ENCODE measurements at places on chromosomes 7 and 10. TPM values are rescaled to one million over a fixed set of nuclear protein-coding genes. Genes with fewer than 3 reads are reported as not detected.

The ASAH2 gene
- total RNA-seq, result 0.38 TPM

The KIF11 gene
- total RNA-seq, result 36.7 TPM

The SPDYE16 gene
- not detected for total RNA-seq

The CFAP43 gene
- total RNA-seq, result 0.36 TPM

The VSTM4 gene
- 0.50 TPM for total RNA-seq

The ZNF107 gene
- total RNA-seq, result 2.3 TPM

The WDFY4 gene
- not detected for total RNA-seq

The PSMC2 gene
- total RNA-seq, result 163 TPM

The NODAL gene
- not detected for total RNA-seq

The GPR85 gene
- total RNA-seq, result not detected

The SLC35G1 gene
- total RNA-seq, result 7.1 TPM

The RNF32 gene
- total RNA-seq, result 1.6 TPM

The LIPJ gene
- not detected for total RNA-seq

The CLEC2L gene
- 0.44 TPM for total RNA-seq

The CYP2C19 gene
- not detected for total RNA-seq

The ADRA2A gene
- total RNA-seq, result 0.14 TPM

The EIF4EBP2 gene
- total RNA-seq, result 15.1 TPM

The CALCR gene
- total RNA-seq, result not detected

The ERV3-1 gene
- total RNA-seq, result 4.2 TPM

The GRID2IP gene
- total RNA-seq, result not detected

The NRG3 gene
- not detected for total RNA-seq

The SLC18A3 gene
- total RNA-seq, result not detected

The ZNF22 gene
- 6.3 TPM for total RNA-seq

The PRLHR gene
- not detected for total RNA-seq

The COL28A1 gene
- 0.60 TPM for total RNA-seq

The MBL2 gene
- not detected for total RNA-seq

The LRGUK gene
- 0.60 TPM for total RNA-seq

The TMEM184A gene
- 6.7 TPM for total RNA-seq

The SEMA3C gene
- total RNA-seq, result 71.7 TPM

The SVIL gene
- total RNA-seq, result 19.1 TPM

The PPP1R9A gene
- 3.8 TPM for total RNA-seq

The PNLIPRP3 gene
- total RNA-seq, result not detected

The INHBA gene
- 0.11 TPM for total RNA-seq

The PPP1R17 gene
- not detected for total RNA-seq

The FAS gene
- total RNA-seq, result 32.4 TPM

The CYP2C18 gene
- total RNA-seq, result not detected

The WNT16 gene
- total RNA-seq, result 0.17 TPM

The MCU gene
- 32.5 TPM for total RNA-seq

The LRMDA gene
- 3.8 TPM for total RNA-seq

The PAX4 gene
- total RNA-seq, result not detected

The CYP3A7 gene
- not detected for total RNA-seq

The PRSS37 gene
- total RNA-seq, result not detected

The PRKG1 gene
- total RNA-seq, result not detected

The PANK1 gene
- 6.4 TPM for total RNA-seq

The C10orf105 gene
- not detected for total RNA-seq

The CTAGE8 gene
- total RNA-seq, result not detected

The SAMD9L gene
- 0.89 TPM for total RNA-seq

The STAG3 gene
- not detected for total RNA-seq

The TMEM178B gene
- 1.5 TPM for total RNA-seq

The TNKS2 gene
- total RNA-seq, result 19.8 TPM

The GOLGA7B gene
- 3.9 TPM for total RNA-seq

The UTF1 gene
- total RNA-seq, result not detected
